ENCODE measurements at places on chromosomes 11 and 22.

DNA sequence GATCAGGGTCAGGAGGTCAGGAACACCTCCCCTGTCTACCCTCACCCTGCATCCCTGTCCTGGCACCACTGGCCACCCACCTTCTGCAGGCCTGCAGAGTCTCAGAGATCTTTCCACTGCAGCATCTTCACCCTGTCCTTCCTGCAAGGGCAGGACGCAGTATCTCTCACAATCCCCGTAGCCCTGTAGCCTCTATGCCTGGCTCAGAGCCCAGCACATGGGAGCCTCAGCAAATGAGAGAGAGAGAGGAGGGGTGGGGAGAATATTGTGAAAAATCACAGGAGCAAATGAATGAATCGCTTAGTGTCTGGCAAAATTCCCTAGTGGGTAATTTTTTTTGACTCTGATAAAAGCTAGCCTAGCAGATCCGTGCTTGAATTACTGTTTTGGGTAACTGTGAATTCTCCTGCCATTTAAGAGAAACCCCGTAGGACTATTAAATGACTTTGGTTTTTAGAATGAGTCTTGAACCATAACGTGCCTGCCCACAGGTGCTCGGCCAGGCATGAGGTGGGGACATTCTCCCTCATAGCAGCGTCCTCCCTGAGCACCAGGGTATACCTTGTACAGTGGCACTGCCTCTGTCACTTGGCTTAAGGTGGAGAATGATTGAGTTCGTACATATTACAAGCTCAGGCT lies 91.5 kb downstream of the MORC2 start:
- DNase-seq, result no peak

- no peak for DNase-seq
Observed at GRCh38 chr22:29581799-29582198, 886 bp upstream of the NIPSNAP1 start.

DNA sequence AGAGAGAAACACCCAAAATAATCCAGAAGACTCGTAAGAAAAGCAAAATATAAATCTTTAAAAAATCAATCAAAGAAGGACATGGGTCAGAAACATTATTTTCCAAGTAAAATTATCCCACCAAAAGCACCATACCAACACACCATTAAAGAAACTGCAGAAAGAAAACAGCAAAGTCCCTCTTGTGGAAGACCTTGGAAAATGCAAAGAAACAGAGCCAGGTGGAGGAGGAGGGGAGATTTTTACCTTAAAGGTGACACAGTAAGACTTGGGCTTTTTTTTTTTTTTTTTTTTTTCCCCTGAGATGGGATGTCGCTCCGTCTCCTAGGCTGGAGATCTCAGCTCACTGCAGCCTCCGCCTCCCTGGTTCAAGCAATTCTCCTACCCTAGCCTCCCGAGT lies 123.8 kb downstream of the LARGE1 start:
- DNase-seq, result no peak

GRCh38 chr22:30297276-30297990 lies 8.1 kb upstream of the CASTOR1 start:
- DNase-seq, result no peak

- DNase-seq, result peak; percentile 85
Observed at GRCh38 chr11:104668797-104669463, 229.3 kb downstream of the CASP12 start.

DNA sequence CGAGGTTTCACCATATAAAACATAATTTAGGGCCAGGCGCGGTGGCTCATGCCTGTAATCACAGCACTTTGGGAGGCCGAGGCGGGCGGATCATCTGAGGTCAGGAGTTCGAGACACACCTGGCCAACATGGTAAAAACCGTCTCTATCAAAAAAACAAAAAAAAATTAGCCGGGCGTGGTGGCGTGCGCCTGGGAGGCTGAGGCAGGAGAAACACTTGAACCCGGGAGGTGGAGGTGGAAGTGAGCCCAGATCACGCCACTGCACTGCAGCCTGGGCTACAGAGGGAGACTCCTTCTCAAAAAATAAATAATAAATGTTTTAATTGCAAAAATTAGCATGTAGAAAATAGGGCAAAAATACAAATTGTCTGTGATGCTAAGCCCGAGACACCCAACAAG lies 993 bp upstream of the SFI1 start:
- no peak for DNase-seq

- DNase-seq, result no peak
Observed at GRCh38 chr22:23104187-23104971, 34.1 kb downstream of the GNAZ start.

- no peak for DNase-seq
Observed at GRCh38 chr11:81059356-81059755, 1618.5 kb upstream of the TENM4 start.

- DNase-seq, result no peak
Observed at GRCh38 chr11:30631148-30631547, 45.0 kb upstream of the MPPED2 start.

DNA sequence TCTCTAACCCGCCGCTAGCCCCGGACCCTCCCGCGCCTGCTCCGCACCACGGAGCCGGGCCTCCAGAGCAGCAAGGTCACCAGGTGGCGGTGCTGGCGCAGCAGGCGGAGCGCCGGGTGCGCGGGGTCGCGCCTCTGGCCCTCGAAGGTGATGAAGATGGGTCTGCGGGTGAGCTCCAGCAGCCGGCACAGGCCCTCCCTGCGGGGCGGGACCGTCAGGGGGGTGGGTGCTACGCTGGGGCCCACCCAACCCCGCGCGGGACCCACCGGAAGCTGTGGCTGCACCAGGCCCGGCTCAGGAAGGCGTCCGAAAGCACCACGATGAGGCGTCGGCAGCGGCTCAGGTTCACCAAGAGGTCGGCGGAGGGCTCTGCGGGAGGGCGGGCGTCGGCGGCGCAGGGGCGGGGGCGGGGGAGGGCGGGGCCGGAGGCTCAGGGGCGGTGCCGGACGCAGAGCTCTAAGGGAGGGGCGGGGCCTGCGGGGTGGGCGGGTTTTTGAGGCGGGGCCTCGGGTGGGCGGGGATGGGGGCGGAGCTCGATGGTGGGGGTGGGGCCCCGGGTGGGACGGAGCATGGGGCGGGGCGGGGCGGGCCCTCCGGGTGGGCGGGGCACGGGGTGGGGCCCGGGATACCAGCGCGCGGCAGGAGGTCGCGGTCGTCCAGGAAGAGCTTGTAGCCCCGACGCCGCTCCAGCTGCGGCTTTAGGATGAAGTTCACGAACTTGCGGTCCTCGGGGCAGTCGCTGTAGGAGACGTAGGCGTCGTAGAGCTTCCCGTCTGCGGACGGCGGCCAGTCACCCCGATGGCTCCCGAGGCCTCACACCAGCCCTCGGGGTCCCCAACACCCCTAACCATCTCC lies 7.8 kb downstream of the SIGIRR start:
- peak; percentile 84 for DNase-seq

GRCh38 chr11:126153972-126154371 lies 57.5 kb downstream of the RPUSD4 start:
- DNase-seq, result peak; percentile 24

DNA sequence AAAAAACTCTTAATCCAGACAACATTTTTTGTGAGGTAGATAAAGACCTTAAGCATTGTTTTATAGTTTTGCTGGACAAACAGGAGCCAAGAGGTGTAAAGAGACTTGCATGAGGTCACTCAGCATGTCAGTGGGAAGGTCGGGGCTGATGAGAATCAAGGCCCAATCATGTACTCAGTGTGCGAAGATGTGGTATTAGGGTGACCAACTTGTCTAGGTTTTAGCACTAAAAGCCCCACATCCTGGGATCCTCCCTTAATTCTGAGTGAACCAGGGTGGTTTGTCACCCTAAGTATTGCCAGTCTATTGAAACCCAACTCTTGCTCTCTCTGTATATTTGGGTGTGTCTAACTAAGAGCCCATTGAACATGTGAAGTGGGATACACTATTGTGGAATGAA lies 19.5 kb upstream of the SORL1-AS1 start:
- DNase-seq, result no peak

- DNase-seq, result no peak
Observed at GRCh38 chr22:37967147-37967546, 13.6 kb downstream of the POLR2F start.

GRCh38 chr11:90916706-90917105 lies 693.9 kb upstream of the CHORDC1 start:
- no peak for DNase-seq

DNA sequence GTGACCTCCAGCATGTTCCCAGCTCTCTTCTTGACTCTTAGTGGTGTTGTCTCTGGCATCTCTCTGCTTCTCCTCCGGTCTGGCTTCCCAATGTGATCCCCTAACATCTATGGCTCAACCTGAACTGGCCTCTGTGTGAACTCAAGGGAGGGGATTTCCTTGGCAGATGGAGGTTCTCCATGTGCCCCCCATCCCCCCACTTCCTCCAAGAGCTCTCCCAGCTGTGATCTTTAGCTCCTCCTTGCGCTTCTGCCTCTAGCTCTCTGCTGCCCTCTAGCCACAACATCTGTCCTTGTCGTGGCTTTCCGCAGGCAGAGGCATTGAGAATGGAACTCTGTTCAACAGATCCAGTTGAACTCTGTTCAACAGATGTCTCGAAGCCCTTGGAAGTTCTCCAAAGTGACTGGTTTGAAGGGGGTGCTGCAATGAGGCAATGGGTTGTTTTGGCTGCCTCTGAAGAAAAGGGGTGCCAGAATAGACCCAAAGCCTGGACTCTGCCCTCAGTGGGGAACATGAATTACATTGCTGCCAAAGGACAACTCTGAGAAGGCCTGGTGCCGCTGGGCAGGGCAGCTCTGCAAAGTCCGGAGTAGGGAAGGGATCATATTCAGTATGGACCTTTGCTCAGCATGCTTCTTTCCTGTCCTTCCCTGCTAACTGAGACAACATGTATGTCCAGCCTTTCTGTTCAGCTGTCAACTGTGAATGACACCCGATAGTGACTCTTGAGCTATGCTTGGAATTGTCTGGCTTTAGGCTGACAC lies 61.9 kb downstream of the ADM start:
- peak; percentile 86 for DNase-seq

GRCh38 chr11:44126304-44126703 lies 30.8 kb downstream of the EXT2 start:
- DNase-seq, result no peak

DNA sequence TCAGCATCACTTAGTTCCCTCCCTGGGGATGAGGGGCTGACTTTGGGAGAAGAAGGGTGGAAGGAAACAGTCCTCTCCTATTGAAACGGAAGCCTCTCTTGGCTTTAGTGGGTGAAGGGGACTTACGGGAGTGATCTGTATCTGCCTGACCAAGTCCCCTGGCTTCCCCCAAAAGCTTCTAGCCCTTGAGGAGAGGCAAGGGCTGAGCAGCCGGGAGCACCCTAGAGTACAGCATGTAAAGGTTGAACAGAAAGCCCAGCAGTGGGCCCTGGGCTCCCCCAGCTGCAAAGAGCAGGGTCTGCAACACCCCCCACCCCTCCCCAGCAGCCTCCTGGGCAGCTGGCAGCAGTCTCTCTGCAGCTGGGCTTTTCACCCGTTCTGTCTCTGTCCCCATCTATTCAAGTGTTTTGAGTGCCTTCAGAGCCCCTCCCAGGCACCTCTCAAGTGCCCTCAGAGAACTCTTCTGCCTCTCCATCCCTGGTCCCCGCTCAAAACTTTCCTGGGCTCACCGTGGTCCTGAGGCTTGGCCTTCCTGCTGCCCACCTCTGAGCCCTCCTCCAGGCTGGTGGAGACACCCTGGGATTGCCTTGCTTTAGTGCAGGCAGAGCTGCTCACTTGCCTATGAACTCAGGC lies 2.7 kb downstream of the CAPN5 start:
- no peak for DNase-seq

- no peak for DNase-seq
Observed at GRCh38 chr11:64098318-64098831, 62.6 kb downstream of the FLRT1 start.

DNA sequence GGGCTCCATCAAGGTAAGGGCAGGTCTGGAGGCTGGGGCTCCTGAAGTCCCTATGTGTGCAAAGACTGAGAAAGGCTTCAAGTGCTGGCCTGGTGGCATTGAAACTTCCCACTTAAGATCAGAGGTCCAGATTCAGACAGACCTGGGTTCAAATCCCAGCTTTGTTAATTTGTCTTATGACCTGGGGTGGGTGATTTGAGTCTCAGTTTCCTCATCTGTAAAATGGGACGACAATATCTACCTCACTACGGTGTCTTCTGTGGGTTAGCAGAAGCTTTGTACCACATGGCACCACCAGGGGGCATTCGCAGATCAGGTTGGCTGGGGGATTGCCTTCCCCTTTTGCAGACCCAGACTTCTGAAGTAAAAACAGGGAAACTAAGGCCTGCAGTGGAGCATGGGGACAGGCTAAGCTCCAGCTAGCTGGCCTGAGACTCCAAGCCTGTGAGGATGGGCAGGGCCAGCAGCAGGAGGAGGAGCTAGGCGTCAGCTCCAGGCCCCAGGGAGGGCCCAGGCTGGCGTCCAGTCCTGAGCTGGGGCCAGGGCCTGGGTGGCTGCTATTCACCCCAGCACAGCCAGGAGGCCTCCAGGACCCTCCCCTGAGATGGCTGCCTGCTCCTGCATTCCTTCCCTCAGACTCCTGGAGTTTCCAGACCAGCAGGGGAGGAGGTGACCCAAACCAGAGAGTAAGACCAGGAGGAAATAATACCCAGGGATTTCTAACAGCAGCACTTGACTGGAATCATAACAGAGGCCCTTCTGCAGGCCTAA lies 1.5 kb downstream of the CASTOR1 start:
- DNase-seq, result peak; percentile 93

DNA sequence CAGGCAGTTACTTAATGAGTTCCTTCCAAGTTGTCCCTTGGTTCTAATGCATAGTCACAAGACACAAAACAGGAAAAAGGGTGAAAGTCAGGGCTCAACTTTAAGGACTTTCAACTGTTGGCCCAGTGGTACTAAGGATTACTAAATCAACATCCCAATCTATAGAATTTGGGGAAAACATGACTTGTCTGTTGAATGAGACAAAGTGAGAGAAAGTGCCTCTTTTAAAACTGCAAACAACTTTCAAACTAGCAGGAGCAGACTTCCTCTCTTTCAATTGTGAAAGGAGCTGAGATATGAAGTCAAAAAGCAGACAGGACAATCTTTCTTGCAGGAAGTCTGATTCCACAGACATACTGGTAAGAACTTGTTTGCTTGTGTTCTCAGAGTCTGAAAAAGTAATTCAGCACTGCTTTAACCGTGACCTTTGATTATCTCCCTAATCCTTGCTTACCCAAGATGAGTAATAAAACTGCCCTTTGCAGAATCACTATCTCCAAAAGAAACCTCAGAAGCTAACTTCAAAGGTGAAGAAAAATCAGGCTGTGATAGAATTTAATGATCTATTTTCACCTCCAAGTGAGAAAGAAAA lies 960.7 kb upstream of the RAG2 start:
- DNase-seq, result no peak

GRCh38 chr11:68471360-68472340 lies 11.1 kb downstream of the PPP6R3 start:
- peak; percentile 77 for DNase-seq

- DNase-seq, result no peak
Observed at GRCh38 chr11:125952973-125953372, 7.1 kb downstream of the VSIG10L2 start.

DNA sequence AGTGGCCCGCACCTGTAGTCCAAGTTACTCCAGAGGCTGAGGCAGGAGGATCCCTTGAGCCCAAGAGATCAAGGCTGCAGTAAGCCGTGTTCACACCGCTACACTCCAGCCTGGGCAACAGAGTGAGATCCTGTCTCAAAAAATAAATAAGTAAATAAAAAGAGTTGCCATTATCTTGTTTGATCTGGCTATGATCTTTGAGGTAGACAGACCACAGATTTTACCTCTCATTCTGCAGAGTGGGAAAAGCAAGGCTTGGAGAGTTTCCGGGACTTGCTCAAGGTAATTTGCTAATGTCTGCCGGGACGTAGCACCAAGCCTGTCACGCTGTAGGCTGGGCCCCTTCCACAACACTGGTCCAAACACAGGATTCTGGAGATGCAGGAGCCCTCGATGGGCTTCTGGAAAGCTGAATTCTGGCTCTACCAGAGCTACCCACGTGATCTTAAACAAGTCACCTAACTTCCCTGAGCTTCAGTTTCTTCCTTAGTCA lies 6.8 kb downstream of the GRAP2 start:
- no peak for DNase-seq

- DNase-seq, result peak; percentile 94
Observed at GRCh38 chr11:124898263-124898680, 607 bp upstream of the ROBO4 start.
